ENCODE measurements at places on chromosomes 11 and 22.

DNA sequence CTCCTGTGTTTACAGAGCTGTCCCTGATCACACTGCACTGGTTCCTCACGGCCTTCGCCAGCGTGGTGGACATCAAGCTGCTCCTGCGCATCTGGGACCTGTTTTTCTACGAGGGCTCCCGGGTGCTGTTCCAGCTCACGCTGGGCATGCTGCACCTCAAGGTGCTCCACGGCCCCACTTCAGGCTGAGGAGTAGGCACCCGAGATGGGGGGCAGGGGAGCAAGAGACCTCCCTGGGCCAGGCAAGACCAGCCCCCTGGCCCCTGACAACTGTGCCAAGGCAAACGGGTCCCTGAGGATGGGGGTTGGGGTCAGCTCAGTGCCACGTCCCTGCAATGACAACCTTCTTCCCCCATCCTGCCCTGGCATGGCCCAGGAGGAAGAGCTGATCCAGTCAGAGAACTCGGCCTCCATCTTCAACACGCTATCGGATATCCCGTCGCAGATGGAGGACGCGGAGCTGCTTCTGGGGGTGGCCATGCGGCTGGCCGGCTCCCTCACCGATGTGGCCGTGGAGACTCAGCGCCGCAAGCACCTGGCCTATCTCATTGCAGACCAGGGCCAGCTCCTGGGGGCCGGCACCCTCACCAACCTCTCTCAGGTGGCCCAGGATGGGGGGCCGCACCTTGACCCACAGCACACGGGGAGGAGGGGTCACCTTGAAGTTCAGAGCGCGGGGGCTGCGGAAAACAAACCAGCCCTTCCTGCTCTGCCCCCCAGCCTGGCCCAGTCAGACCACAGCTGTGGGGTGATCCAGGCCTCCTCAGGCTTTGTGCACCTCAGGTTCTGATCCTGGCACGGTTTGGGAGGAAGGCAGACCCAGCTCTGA lies 35.9 kb downstream of the SGSM3 start:
- DNase-seq = no peak

- no peak for DNase-seq
Measured at GRCh38 chr11:20854215-20854955, 185.0 kb downstream of the NELL1 start.

DNA sequence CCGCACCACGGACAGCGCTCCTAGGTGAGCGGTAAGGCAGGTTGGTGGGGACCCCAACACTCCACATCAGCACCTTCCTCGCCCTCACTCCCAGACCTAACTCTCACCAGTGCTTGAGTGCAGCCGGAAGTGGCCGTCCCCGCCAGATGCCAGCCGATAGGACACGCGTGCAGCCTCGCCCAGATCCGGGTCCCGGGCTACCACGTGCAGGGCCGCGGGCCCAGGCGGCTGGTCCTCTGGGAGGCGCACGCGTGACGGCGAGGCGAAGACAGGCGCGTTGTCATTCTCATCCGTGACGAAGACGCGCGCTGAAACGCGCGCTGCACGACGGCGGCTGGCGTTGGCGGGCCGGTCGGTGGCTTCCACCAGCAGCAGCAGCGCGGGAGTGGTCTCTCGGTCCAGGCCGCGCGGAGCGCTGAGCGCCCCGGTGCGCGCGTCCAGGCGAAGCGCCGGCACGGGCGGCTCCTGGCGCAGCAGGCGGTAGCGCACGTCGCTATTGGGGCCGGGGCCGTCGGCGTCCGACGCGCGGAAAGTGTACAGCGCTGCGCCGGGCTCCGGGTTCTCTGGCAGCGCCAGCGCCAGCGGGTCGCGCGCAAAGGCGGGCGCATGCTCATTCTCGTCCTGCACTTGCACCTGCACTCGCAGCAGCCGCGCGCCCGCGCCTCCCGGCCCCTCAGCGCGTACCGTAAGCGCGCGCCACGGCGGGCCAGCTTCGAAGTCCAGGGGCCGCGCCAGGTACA lies 10.8 kb upstream of the TPP1 start:
- no peak for DNase-seq

DNA sequence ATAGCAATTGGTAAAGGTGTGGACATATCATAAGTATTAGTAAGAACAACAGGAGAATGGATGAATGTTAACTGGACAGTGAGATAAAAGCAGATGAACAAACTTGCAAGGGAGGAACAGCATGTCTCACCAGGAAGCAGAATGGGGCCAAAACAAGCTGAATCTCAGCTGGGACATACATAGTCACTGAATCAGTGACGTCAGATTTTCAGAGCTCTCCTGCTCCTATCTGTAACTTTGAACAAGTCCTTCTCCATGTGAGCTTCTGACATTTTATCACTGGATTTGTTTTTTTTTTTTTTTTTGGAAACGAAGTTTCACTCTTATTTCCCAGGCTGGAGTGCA lies 118.7 kb downstream of the BBOX1 start:
- DNase-seq = no peak

DNA sequence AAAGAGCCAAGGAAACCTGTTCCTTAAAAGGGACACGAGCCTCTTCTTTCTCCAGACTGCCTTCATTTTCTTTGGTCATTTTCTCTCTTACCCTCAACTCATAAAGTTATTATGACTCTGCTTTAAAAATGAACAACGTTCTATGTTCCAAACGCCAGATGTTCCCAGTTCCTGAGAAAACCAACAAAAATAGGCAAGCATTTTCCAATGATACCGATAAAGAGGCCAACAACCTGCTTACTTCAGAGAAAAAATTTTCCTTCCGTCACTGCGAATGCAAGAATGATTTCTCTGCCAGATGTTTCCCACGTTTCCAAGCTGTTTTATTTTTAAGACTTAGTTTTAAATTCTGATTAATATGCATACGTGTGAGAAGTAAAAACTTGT lies 315 bp upstream of the TRPC6 start:
- DNase-seq = no peak

- DNase-seq = no peak
Measured at GRCh38 chr11:31919175-31919574, 108.1 kb upstream of the PAX6 start.

GRCh38 chr11:120834686-120835210 lies 189.2 kb upstream of the TBCEL start:
- no peak for DNase-seq
